Stimulated activated CD8-positive, alpha-beta memory T cell treated with anti-CD3 and anti-CD28 coated beads, Interleukin-4, amount 100 ng/mL, for 1 hour (primary cell): ENCODE measurements at places on chromosomes 13 and 19.

- DNase-seq: no peak
Measured at GRCh38 chr13:95604556-95604915, 40.0 kb downstream of the DZIP1 start.

DNA sequence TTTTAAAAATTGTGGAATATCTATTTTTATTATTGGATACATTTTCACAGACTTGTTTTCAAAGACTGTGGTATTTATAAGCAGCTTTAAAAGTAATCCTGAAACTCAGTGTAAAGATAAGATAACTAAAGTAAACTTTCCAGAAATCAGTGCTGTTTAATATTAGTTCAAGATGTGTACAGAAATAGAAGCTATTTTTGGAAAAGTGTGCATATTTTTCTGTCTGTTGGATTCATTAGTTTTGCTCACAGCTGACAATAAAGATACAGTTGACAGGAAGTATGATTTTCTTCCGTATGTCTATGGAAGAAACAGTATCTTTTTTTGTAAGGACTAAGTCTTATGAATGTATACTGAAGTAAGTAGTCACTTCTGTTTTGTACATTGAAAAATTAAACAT is 85.9 kb downstream of the GJA3 start:
- no peak for DNase-seq

GRCh38 chr13:35596321-35597030 is 120.0 kb upstream of the MAB21L1 start:
- no peak for DNase-seq

DNA sequence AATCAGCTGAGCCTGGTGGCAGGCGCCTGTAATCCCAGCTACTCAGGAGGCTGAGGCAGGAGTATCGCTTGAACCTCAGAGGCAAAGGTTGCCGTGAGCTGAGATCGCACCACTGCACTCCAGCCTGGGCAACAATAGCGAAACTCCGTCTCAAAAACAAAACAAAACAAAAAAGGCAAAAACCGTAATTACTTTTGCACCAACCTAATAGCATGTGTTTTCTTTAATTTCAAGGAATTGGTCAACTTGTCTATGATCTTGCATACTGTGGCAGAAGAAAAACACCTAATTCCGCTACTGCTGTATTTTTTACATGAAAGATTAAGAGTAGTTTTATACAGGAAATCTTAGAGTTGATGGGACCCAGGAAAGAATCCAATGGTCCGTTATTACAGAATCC is 241.2 kb downstream of the COL4A1 start:
- DNase-seq: no peak

DNA sequence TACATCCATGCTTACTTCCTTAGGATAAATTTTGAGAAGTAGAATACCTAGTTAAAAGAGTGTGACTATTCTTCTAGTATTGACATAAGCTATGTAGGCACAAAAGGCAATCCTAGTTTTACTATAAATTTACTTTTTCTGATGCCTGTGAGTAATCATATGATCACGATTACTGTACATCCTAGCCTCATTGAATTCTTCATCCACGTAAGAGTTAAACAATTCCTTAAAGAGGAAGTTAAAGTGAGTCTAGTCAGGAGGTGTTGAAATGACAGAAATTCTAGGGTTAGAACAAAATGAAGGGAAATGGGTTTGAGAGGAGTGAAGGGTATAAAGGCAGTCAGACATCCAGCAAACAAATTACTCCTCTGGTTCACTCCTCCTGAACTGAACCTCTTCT is at the start of gene ACOD1:
Gene ACOD1, plus strand, starts transcription at position 363 of the 400 bp plus-strand sequence. CDS start 48 bp downstream, outside the sequence.
- no peak for DNase-seq
